Renal pelvis (tissue), 12 donors: ENCODE measurements at places on chromosomes 2 and 18.

GRCh38 chr2:110842048-110842447 is 109.7 kb downstream of the ACOXL start:
- no peak for DNase-seq

DNA sequence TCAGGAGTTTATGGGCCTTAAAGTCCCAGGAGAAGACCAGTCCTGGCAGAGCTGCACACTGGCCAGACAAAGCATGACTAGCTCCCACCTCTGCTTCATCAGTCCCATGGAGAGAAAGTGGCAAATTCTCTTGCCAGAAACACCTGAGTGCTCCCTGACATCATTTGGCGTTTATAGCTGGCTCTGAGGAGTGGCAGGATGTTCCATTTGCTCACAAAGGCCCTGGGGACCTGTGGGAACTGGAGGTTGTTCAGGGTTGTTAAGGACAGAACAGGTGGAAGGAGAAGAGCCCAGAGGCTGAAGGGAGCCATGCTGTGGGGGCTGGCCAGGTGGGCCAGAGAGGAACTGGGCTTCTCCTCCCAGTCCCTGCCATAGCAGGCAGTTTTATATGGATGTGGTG is 56.1 kb downstream of the RPL37A start:
- DNase-seq = no peak

- DNase-seq = no peak
These were observed 62.6 kb downstream of the MOGAT1 start for GRCh38 chr2:222733846-222734702.

DNA sequence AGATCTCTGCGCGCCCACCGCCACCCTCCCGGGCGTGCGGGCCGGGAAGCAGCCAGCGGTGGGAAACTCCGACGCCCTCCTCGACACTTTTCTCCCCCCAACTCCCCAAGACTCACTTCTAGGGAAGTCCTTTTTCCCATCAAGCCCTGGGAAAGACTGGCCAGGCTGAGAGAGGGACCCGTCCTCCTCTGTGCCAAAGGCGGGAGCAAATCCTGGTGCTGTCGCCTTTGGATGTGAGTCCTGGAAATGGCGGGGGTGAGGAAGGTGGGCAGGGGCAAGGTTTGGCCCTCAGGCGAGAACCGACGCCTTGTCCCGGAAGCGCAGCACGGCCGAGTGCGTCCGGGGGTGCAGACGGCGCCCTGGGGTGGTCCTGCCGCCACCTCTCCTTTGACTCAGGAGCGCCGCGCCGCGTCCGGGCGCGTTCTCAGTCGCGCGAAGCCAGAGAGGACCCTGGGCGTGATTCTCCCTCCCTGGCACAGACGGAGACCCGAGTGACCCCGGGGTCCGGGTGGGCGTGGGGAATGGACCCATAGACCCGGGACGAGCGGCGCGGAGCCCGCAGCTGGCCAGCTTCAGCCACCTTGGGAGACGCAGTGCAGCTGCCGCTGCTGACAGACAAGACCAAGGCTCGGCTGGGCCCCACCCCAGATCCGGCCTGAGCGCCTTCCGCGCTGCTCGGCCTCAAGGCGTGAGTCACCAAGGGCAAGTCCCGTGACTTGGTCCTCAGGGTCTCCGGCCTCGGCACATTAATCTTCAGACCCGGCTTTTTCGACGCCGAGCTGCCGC is 3.5 kb upstream of the LBX2 start:
- no peak for DNase-seq

DNA sequence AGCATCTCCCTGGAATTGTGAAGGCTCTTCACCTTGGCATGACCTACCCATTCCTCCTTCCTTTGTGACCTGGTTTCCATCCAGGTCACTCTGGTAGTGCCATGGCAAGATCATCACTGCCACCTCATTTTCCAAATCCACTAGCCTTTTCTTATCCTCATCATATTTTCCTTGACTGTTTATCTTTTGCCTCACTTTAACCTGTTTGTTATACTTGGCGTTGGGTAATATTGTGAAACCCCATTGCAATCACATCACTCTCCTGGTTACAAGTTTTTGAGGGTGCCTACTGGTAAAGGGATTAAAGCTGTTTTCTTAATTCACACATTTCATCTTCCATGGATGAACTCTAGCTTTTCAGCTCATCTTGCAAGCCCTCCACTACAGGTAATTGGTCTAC is 39.1 kb upstream of the IGFBP2 start:
- DNase-seq = no peak

GRCh38 chr2:9971105-9971818 is 19.8 kb downstream of the GRHL1 start:
- no peak for DNase-seq

DNA sequence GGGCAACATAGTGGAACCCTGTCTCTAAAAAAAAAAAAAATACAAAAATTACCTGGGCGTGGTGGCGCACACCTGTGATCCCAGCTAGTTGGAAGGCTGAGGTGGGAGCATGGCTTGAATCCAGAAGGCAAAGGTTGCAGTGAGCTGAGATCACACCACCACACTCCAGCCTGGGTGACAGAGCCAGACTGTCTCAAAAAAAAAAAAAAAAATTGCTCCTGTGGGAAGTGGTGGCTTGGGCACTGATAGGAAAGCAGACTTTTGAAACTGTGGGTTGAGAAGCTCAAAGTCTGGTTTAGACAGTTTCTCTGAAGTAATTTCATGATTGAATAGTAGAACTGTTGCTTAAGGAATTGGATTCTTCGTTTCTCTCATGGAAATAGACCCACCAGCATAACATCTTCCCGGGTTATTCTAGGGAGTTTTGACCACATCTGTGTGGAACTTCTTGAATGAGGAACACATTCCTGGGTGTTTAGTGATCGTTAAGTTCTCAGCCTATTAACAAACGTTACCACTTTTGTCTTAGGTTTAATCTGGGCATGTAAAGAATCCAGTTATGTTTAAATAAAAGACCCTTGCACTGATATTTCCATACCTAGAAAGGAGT is 33.5 kb downstream of the GRHL1 start:
- no peak for DNase-seq
